ENCODE measurements at places on chromosomes 1 and 21.

DNA sequence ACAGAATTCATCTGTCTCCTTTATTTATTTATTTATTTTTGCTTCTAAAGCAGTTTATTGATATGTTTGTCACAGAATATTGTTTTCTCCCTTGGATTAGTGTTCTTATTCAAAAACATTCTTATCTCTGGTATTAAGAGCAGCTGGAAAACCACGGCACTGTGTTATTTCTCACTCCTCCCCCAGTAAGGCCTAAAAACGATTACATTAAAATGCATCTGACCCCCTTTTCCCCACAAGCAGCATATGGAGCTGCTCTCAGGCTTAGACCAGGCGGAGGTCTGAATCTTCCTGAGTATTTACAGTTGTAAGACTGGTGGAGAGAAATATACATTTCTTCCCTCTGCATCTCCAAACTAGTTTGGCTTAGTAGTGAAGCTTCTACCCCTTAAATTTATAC lies 86.8 kb downstream of the HLX start:
- DNase-seq: no peak

DNA sequence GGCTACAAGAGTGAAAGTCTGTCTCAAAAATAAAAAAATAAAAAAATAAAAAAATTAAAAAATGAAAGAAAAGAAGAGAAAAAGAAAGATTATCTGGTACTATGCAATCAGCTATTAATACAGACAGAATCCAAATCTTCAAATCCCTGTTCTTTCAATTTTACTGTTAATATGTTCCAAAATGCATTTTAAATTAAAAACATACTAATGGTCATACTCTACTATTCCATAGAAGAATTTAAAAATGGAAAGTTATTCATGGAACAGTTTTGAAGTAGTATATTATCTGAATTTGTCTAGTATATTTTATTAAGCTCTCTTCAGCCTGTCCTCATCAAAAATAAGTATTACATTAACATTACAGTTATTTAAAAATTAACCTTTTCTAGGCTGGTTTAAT lies 430.1 kb downstream of the PTBP2 start:
- no peak for DNase-seq

DNA sequence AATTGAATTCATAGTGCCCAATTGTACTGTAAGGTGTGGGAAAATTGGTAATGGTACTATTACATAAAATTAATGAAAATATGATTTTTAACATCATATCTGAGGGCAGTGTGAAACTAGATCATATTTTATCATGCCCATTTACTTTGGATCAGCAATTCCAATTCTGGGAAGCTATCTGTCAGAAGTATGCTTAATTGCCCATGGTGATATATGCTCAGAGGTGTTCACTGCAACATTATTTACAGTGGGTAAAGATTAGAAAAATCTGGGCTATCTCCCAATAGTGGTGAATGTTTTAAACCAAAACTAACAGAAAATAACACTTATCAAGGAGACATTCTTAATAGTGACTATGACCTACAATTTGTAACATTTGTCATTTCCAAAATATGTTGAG lies 1260.0 kb downstream of the BRINP3 start:
- no peak for DNase-seq

GRCh38 chr1:52474807-52475206 lies 70.4 kb downstream of the PRPF38A start:
- no peak for DNase-seq

DNA sequence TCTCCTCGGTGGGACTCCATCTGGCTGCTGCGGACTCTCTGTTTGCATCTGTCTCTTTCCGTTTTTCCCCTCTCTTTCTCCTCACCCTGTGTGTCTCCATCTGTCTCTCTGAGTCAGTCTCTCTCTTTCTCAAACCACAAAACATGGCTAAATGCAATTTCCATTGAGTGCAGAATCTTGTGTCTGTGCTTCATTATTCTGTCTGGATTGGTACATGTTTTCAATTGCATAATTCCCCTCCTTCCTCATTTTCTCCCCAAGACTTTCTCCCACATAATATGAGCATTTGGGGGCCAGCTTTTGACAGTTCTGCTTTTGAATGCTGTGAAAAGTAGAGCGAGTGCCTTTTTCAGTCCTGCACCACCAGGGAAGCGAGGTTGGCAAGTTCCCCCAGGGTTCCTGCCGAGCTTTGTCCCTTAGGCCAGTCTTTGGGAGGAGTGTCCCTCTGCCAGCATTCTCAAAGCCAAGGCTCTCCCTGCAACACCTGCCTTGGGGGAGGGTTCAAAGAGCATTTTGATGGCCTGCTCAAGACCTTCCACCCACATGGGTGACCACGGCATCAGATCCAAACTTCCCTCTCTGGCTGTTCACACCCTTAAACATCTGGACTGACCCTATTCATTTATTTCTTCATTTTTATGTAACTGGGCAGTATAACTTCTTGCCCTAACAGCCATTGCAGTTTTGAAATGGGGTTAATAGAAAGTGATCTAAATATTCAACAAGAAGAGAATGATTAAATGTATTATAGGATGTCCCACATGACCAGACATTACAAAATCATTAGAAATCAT lies 32.8 kb upstream of the SCMH1 start:
- no peak for DNase-seq

GRCh38 chr1:15152318-15153183 lies 996 bp upstream of the TMEM51 start:
- DNase-seq: peak; percentile 84

GRCh38 chr1:245807306-245807705 lies 652.5 kb downstream of the KIF26B start:
- no peak for DNase-seq

DNA sequence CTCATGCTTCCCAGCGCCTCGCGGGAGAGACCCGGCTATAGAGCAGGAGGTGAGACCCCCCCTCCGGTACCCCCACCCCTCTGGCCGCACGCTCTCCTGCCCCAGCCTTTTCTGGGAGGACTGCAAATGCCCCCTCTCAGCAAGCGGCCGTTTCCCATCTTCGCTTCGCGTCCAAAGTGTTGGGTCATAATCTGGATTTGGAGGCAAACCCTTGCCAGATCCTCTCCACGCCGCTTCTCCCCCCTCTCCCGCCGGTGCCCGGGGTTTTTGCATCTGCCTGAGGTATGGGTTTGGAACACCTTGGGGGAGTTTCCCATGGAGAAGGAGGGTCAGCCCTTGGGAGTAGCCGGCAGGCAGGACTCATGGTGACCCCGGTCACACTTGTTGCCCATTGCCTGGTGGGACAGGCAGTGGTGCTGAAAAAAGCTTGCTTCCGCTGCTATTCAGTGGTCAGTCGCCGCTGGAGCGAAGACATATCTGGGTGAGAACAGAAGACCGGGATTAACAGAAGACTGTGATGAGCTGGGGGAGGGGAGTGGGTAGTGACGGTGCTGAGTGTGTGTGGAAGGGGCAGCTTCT lies 935 bp downstream of the KCNK2 start:
- DNase-seq: no peak

DNA sequence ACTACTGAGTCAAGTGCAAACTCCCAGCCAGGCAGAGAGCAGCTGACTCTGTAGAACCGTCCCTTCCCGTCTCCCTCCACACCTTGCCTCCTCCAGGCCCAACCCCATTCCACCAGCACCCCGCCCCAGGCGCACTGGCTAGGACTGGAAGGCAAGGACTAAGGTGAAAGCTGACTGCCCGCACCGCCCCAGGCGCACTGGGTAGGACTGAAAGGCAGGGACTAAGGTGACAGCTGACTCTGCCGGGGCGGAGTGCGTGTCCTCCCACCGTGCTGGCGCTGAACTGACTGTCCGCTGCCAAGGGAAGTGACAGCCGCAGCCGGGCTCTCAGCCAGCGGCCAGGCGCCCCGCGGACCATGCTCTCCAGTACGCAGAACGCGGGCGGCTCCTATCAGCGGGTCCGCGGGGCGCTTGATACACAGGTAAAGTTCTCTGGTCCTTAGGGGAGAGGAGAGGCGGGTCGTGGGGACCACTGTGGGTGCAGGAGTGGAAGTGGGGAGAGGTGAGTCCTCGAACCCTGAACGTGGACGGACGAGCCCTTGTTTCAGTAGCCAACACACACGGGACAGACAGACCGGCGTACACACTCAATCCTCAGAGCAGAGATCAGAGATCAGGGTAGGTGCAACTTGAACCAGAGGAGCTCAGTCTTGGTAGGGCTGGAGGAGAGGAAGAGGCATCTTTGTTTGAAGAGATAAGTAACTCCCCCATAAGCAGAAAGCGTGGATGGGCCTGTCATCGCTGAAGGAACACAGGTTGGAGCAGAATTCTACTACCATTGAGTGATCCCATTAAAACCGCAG lies 58.0 kb downstream of the RBM11 start:
- DNase-seq: no peak

DNA sequence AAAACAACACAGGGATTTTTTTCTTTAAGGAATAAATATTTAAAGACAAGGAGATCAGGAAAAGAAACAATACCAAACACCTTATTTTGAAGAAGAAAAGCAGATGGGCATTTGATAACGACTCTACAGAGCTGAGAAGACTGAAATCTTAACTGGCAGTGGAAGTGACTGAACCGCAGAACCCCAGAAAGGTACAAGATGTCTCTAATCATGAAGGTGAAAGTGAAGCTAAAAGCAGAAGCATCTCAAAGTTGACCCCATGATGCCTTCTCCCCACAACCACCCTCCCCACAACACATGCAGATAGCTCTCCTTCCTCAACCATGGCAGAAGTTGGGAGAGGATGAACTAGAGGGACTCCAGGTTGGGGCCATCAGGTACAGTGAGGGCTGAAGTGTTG lies 129.6 kb downstream of the ZNF648 start:
- no peak for DNase-seq
